ENCODE measurements at places on chromosomes 12 and 14.

- peak; percentile 29 for DNase-seq
Observed at GRCh38 chr12:71599210-71599609, 64.4 kb downstream of the ZFC3H1 start.

GRCh38 chr12:8844665-8845064 is 22.2 kb downstream of the A2ML1 start:
- DNase-seq, result no peak

DNA sequence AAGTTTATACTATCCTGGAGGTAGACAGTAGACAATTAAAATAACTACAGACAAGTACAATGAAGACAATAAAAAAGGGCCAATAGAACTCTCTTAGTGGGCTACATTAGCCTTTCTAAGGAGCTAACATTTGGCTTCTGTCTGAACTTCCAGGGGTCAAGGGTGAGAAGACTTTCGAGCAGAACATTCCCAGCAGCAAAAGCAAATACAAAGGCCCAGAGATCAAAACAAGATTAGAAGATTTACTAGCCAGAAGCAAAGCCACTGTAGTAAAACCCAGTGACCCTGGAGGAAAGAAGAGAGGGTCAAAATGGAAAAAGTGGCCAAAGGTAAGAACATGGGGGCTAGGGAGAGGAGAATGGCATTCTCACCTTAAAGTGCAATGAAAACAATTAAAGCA is 63.2 kb downstream of the ATP2B1 start:
- DNase-seq, result no peak

- DNase-seq, result peak; percentile 69
Observed at GRCh38 chr12:8687846-8688601, 9.8 kb upstream of the RIMKLB start.

GRCh38 chr14:81366214-81366613 is 33.9 kb downstream of the STON2 start:
- no peak for DNase-seq

- no peak for DNase-seq
Observed at GRCh38 chr12:111085096-111085495, 164.7 kb upstream of the MYL2 start.

DNA sequence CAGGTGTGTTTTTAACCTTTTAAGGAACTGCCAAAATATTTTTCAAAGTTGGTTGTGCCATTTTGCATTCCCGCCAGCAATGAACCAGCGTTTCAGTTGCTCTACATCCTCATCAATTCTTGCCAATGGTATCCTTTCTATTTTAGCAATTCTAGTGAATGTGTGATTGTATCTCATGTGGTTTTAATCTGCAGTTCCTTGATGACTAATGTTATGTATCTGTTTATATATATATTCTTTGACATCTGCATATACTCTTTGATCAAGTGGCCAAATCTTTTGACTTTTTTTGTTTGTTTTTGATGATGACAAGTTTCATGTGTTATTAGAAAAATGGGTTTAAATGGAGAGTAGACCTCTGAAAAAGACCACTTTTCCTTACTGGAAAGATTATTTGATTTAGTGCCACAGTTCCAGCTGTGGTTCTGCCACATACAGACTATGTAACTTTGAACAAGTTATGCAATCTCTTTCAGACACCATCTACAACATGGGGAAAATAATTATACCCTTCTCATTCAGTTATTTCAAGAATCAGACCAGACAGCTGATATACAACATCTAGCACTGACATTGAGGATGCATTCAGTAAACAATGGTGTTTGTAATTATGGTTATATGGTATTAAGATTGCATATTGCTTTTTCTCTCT is 146.3 kb upstream of the CNOT2 start:
- no peak for DNase-seq

GRCh38 chr14:97414718-97415098 is 617.5 kb downstream of the VRK1 start:
- no peak for DNase-seq

DNA sequence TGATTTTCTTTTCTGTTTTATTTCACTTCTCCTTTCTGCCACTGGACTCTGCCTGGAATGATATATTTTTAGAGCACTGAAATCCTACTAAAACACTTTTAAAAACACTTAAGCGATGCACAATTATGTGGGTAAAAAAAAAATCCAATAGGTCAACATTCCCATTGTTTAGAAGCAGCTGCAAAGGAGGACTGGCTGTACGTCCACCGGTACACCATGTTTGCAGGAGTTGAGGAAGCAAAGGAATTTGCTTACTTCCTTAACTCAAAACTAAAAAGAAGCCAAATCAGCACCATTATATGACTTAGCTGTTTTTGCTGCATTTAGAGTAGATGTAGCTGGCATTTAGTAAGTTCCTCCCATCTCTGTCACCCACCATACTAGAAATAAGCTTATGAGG is 186.8 kb upstream of the TMTC1 start:
- DNase-seq, result no peak

- DNase-seq, result no peak
Observed at GRCh38 chr14:101810897-101811621, 49.5 kb downstream of the PPP2R5C start.

- DNase-seq, result no peak
Observed at GRCh38 chr12:88067301-88067700, 38.1 kb upstream of the C12orf50 start.

- no peak for DNase-seq
Observed at GRCh38 chr12:77751939-77752338, 78.8 kb upstream of the NAV3 start.

DNA sequence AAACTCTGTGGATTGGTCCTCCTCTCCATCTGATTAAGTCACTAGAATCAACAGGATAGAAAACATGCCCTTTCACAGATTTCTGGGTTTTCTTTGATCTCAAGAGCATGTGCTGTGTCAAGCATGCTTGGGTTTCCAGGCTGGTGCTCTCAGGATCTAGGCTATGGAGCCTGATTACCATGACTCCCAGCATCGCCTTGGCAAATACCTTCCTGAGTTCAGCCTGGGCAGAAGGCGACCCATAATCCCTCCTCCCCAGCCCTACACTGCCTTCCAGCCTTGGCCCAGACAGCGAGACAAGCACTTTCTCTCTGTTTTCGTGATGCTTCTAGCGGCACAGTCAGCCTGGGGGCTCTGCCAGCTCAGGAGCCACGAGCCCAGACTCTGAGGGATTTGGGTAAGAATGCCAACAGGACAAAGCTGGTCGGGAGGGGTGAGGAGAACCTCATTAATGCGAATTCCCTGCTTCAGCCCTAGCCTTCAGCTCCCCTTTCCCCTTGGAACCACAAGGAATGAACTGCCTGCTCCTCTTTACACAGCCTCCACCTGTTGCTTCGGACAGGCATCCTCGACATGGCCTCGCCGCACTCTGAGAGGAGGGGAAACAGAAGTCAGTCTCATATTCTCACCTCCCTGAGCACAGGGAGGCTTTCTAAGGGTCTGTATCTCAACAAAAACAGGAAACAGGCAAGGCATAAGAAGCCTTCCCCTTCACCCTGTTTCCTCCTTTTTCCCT is 227.1 kb downstream of the MSRB3 start:
- no peak for DNase-seq

DNA sequence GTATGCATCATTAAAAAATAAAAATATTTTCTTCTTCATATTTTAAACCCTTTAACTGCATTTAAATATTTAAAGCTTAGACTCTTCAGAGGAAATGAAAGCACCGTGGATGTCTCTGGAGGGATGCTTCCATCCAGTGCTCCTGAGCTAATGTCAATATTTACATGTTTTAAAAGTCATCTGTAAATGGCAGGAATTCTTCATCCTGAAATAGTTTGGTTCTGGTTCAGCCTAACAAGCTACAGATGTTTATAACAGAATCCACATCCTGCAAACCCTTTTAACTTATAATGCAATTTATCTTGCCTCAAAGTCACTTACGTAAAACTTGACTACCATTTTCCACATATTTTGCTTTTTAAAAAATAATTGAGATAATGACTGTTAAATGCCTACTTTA is 1207.3 kb downstream of the SLC16A7 start:
- DNase-seq, result no peak

DNA sequence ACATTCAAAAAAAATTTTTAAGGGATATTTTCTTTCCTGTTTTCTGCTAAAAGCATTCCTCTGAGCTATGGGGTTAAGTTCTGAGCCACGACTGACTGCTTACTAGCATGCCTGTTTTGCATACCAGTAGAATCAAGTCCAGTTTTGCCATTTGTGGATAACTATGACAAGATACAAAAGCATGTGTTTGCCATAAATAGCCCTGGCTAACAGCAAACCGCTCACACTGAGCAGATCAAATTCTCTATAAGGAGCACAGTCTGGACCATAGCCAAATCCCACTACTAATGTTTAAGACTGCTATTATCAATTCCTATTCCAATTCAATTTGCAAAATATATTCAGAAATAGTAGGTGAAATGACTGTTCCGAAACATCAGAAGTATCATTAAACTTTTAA is 3.2 kb downstream of the CFL2 start:
- DNase-seq, result no peak

GRCh38 chr12:5478081-5478706 is 46.3 kb downstream of the NTF3 start:
- no peak for DNase-seq

DNA sequence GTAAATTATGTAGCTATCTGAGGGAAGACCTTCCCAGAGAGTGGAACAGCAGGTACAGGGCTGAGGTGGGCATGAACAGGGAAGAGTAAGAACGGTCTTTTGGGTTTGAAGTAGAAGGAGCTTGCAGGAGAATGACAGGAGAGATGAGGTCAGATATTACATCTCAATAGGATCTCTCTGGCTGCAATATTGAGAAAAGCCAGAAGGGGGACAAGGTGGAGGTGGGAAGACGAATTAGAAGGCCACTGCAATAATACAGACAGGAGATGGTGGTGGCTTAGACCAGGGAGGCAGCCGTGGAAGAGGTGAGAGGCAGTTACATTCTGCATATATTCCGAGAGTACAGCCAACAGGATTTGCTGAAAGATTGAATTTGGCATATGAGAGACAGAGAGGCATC is 310.2 kb downstream of the APAF1 start:
- peak; percentile 27 for DNase-seq

DNA sequence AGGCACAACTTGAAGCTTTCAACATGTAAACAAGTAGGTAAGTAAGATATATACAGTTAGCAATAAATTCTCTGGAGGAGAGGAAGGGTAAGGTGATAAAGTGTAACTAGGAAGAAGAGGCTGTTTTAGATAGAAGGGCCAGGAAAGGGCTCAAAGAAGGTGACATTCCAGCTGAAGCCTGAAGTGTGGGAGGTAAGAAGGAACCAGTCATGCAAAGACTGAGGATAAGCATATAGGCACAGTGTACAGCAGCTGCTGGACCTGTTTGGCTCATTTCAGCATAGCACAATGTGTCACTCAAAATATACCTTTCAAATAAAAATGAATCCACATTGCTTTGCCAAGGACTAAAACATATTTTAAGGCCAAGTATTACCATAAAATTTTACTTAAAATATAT is 28.6 kb upstream of the ARL1 start:
- DNase-seq, result no peak

DNA sequence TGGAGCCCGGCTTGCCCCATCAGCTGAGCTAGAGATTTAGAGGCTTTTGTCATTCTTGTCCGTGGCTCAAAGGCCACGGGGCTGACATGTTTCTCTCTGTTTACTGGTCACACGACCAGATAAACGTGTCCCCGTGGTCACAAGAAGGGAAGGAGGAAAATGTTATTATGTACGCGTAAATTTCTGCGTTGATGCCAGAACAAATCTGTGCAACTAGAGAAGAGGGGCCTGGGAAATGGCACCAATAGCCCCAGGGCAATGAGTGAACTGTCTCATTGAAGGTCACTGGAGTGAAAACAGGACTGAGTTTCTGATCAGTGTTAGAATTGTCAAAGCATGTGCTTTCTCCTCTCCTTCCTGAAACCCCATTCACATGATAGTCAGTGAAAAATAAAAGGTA is 25.3 kb downstream of the OAS2 start:
- DNase-seq, result no peak

- DNase-seq, result no peak
Observed at GRCh38 chr14:58193542-58193941, 6.4 kb upstream of the ACTR10 start.

GRCh38 chr12:54273981-54274380 is 5.9 kb downstream of the CBX5 start:
- peak; percentile 54 for DNase-seq

- DNase-seq, result peak; percentile 84
Observed at GRCh38 chr12:64682572-64683277, 72.4 kb downstream of the RASSF3 start.

GRCh38 chr14:70666361-70666686 is 24.6 kb downstream of the TTC9 start:
- no peak for DNase-seq

DNA sequence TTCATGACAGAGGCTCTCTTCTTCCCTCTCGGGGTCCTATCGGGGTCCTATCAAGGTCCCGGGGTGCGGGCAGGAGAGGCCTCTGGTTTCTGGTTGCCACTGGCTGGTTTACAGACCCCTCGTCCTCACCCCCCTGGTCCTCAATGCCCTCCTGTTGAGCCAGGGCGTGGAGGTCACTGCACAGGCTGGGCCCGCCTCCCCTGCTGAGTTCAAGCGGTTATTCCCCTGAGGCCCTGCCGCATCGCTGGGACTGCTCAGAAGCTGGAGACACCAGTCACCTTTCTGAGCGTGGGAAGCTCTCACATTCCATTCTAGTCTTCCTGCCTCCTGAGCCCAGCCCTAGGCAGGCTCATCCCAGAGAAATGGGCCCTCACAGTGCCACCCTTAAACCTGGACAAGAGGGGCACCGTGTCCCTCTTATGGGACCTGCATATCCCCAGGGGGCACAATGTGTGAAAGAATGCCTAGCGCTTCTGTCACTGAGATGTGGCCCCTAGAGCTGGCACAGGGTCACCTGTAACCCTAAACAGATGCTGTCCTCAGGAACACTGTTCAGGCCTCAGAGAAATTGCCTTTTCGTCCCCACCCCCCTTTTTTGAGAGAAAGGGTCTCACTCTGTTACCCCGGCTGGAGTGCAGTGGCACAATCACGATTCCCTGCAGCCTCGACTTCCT is 177.7 kb upstream of the RGS6 start:
- DNase-seq, result no peak

- DNase-seq, result no peak
Observed at GRCh38 chr14:54642801-54643695, 76.1 kb downstream of the SAMD4A start.

- DNase-seq, result peak; percentile 55
Observed at GRCh38 chr12:6765048-6765633, 1.0 kb upstream of the PTMS start.

DNA sequence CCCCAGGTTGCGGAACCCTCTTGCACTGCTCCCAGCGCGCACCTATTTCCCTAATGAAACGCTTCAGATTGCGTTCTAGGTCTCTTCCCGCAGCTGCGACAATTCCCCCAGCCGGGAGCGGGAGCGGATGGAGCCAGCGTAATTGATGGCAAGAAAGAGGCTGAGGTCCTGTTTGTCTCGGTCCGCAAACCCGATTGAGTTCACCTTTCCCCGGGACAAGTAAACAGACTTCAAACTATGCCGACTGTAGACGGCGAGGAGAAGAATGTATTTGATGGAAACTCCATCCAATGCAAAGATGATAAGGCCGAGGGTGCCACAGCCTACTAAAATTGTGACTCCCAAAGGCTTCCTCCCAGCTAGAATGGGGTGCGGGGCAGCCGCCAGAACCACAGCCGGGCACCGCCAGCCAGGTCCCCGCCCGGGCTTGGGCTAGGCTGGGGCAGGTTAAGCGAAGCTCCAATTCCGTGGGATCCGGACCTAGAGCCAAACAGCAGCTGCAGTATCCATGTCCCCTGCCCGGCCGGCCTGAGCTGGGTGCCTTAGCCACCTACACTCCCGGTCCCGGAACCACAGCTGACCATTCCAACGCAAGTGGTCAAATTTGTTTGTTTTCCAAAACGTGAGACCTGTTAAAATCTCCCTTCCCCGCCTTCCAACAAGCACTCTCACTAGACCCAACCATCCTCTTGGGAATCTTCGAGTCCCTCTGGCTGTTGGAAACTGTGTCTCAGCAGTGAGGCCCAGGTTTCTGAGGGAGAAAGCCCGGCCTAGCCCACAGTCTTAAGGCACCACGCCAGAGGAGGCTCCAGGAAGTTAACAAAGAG is 5.5 kb downstream of the NKX2-1 start:
- DNase-seq, result peak; percentile 87
